ENCODE measurements at places on chromosomes 16 and 17. TPM values are rescaled to one million over a fixed set of nuclear protein-coding genes. Genes with fewer than 3 reads are reported as not detected.

GRCh38 chr16:54204756-54205155 is 81.8 kb downstream of the IRX3 start:
- no peak for DNase-seq

The XAF1 gene
- 2.1 TPM for total RNA-seq

DNA sequence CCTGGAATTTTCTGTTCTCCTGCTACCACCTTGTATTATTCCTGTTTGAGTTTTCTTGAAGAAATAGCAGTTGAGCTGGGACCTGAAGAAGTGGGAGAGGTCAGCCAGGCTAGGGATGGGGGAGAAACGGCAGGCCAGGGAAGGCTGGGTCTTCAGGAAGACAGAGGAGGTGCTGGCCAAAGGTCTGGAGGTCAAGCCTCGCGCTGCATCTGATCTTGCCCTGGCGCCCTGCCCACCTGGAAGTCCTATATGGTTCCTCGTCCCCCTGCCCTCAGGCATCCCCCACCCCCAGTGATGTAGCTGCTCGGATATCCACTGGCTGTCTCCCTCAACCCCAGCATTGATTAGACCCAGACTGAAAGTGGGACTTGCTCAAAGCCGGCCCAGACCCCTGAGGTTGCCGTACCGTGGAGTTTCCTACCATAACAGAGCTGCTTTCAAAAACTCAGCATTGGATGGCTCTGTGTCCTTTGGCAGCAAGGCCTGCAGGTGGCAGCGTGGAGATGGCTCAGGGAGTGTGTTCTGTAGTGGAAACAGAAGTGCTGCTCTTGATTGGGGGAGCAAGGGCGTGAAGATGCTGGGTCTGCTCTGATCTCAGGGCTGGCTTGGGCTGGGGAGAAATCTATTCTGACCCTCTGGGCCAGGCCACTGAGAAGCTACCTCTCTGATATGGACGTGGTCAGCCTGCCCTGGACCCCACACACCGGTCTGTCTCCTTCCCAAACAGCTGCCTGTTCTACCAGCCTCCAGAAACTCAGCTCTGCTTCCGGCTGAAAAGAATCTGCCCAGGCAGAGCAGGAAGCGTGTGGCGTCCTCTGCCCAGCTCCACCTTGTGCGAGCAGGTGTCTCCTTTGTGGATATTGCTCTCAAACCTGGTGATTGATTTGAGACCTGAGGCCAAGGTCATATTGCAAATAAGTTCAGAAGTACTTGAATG is 107.0 kb upstream of the CACNG5 start:
- DNase-seq: no peak

The CRK gene
- total RNA-seq: 49.5 TPM

- DNase-seq: no peak
These were observed 21.5 kb downstream of the TRAP1 start for GRCh38 chr16:3695610-3696369.

- DNase-seq: no peak
These were observed 250.4 kb upstream of the PMFBP1 start for GRCh38 chr16:72422308-72422897.

DNA sequence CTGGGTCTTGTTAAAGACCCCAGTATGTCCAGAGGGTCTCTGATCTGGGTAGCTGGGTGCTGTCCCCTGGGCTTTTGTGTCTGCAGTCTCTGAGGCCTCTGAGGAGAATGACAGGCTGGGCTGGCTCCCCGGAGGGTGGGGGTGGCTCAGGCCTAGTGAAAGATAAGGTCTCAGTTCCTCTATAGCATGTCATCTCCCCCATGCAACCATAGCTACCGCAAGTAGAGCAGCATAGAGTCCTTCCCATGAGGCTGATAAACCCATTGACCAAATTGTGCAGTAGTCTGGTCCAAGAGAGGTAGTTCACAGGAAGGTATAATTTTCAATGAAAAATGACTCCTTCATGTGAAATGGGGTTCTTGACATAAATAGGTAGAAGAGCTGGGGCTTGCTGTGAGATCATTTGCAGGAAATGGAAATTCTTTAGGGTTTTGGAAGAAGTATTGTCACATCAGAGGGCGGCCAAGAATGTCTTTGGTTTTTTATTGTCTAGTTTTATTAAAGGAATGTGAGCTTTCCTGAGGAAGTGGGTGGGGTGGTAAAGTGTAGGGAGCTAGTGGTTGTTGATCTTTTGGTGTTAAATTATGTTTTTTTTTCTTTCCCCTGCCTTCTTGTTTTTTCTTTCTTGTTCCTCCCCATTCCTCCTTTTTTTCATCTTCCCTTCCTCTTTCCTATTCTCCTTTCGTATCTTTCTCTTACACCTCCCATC is 21.0 kb downstream of the SLC7A6OS start:
- DNase-seq: no peak

DNA sequence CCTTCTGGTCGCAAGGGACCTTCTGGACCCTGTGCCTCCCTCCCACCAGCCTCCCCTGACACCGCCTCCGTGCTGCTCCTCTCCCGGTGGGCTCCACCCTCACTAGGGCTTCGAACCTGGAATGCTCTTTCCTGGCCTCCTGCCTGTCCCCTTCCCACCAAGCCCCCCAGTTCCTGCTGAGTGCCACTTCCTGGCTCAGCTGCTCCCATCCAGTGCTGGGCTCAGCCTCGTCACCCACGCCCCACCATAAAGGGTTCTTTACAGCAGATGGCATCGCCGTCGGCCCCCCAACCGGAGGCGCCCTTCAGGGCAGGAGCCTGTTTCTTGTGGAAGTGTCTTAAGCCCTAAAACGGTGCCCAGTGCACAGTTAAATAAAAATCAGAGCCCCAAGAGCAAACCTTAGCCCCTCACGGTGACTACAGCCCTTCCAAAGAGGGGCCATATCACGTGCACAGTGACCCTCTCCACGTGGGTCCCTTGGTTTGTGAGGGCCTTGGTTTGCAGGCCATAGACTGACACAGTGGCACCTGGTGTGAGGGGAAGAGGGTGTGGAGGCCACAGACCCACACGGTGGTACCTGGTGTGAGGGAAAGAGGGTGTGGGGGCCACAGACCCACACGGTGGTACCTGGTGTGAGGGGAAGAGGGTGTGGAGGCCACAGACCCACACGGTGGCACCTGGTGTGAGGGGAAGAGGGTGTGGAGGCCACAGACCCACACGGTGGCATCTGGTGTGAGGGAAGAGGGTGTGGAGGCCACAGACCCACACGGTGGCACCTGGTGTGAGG is 111.4 kb downstream of the METRNL start:
- no peak for DNase-seq

The CFAP52 gene
- total RNA-seq: not detected

DNA sequence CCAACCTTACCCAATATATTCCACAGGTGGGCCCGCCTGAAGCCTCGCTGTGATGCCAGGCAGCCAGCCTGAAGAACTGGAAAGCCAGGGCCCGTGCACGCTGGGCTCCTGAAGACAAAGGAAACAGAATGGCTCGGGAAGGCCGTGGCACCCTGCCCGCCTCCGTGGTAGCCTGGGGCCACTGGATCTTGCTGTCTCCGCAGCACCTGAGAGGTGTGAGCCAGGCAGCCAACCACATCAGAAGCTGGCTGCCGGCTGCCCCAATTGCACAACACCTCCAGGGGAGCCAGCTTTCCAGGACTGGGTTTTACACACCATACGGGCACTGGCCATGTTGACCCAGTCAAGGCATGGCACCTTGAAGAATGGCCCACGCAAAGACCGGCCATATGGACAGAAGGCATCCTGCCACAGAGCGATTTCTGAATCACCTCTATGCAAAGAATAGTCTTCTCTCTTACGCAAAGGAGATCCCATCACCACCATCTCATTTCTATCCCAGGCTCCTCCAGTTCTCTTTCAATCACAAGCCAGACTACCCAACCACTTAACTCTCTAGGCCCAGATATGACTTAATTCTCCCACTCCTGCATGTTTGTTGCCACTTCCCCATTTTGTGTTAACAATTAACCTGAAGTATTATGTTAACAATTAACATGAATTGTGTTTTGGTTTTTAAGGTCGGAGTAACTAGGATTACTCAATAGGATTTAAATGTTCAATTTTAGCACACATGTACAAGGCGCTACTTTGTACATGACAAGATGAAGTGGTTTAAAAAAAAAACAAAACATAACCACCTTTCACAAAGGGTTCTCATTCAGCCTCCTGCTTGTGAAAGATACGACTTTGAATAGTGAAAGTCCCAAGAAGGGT is 32.1 kb downstream of the ZFHX3 start:
- DNase-seq: no peak

DNA sequence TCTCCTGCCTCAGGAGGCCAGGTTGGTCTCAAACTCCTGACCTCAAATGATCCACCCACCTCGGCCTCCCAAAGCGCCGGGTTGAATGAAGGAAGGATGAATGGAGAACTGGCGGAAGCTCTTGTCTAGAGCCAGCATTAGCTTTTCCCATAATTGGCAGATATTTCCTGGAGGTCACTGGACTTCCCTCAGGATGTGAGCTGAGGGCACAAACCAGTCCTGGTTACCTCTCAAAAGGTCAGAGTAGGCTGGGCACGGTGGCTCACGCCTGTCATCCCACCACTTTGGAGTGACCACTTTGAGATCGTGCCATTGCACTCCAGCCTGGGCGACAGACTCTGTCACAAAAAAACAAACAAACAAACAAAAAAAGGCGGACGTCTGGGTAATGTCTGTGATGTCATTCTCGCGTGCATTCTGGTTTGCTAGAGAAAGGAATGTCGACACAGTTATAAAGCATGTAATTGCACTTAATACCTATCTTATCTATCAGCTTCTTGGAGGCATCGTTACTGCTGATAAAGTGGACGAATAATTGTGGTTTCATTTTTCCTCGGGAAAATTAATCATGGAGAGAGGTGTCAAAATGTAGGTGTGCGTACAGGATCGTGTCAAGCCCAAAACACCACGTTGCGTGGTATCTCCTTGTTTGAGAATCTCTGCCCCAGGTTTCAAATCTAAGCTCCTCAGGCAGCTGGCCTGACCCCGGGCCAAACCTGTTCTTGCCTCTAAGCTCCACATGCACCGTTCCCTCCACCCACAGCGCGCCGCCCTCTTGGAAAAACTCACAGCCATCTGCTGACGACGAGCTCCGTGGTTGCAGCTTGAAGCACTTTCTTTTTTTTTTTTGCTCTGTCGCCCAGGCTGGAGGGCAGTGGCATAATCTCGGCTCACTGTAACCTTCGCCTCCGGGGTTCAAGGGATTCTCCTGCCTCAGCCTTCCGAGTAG is 6.4 kb upstream of the CRK start:
- no peak for DNase-seq

The OR1F1 gene
- not detected for total RNA-seq

All from type B pancreatic cell (in vitro differentiated cells).